Epithelial cell of proximal tubule (primary cell): ENCODE measurements at places on chromosomes 3 and 15.

GRCh38 chr15:34591306-34591705, 7.9 kb upstream of the GOLGA8B start:
- no peak for DNase-seq

DNA sequence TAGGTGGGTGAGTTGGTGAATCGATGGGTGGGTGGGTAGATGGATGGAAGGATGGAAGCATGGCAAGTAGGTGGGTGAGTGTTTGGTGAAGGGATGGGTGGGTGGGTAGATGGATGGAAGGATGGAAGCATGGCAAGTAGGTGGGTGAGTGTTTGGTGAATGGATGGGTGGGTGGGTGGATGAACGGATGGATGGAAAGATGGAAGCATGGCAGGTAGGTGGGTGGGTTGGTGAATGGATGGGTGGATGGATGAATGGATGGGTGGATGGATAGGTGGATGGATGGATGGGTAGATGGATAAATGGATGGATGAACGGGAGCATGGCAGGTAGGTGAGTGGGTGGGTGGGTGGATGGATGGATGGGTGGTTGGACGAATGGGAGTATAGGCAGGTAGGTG, 65.1 kb downstream of the SLC6A1 start:
- no peak for DNase-seq

DNA sequence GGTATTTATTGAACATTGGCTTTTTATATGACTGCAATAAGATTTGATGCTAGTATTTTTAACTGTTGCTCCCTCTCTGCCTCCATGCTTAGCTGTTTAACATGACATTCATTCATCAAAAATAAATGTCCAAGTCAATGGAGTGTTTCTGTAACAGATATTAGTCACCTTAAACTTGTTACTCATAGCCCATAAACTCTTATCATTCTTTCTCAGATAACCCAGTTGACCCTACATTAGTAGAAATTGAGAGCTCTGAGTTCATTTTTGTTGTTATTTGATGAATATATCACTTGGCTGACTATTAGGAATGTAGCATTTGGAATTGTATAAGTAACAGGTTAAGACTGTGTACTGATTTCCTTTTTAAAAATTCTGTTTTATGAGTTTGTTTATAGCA, 201.1 kb downstream of the UBE2E2 start:
- no peak for DNase-seq

- DNase-seq: no peak
Observed at GRCh38 chr3:17070161-17070959, 185.6 kb downstream of the PLCL2 start.

GRCh38 chr3:14118400-14119381, 6.0 kb downstream of the CHCHD4 start:
- DNase-seq: no peak

DNA sequence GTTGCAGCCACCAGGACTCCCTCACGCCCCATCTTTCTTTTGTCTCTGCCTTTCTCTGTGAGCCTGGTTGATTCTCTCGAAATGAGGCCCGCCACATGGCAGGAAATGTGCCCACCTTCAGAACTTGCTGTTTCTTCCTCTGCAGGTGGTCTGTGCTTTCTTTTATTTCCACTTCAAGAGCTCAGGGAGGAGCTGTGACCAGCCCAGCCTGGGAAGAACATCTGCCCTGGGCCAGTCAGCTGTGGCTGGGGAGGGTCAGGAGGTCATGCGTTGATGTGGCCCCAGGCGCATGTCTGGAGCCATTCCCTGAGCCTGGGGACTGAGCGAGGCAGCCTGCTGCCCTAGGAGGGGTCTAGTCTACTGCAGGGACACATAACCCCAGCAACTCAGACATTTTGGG, 8.0 kb downstream of the FBLN2 start:
- DNase-seq: no peak

DNA sequence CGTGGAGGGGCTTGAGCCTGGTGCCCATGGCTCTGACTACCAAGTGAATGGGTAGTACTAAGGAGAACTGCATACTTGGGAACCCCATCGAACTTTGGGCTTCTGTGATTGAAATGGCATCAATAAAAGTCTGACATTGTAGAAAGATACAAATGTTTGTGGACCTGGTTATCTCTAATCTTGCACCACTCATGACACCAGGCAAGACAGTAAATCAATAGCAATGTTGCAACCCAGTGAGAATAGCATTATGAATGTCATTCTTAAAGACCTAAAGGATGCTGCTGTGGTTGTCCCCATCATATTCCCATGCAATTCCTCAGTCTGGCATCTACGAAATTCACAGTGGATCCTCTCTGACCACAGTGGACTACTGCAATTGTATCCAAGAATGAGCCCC, 233.6 kb upstream of the LYSMD4 start:
- no peak for DNase-seq

DNA sequence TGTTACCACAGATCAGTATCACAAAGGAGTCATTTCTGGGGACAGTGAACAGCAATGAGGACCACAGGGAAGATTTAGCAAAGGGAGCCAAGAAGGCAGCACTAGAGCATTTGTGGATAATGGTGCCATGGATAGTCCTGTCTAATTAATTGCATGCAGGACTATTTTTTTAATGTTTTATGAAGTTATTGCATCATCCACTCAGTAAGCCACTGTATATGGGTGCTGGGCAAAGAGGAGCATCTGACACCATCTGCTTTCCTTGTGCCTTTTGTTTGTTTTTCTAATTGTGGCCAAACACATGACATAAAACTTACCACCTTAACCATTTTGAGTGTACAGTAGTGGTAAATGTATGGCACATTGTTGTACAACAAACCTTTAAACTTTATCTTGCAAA, 301.1 kb upstream of the LRRFIP2 start:
- DNase-seq: no peak

DNA sequence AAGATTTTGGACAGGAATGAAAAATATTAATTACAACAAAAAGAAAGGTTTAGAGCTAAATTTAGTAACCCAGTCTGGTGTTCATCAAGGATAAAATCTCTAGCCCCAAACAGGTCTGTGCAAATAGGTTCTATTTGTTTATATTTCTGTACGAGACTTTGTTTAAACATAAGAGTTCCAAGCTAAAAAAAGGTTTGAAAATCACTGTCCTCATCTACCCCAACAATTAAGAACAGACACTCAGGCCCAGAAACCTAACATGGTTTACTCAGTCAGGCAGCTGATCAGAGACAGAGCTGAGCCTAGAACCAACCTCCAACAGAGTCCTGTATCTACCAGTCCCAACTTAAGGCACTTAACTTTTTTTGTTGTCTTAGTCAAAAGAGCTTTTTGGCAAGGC, 49.3 kb downstream of the SNX4 start:
- DNase-seq: no peak

DNA sequence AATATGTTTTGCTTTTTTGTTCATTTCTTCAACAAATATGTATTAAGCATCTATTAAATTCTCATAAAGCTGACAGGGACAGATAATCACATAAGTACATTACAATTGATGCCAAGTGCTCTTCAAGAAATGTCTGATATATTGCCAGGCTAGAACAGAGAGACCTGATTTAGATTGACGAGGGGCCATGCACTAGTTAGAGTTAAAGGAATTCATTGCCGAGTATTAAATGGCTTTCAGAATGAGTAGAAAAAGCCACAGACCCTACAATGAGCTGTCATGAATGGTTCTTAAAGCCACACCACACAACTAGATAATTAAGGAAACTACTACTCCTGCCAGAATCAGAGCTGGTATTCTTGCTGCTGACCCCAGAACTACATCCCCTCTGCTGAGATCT, 250.2 kb upstream of the MME start:
- DNase-seq: no peak

- DNase-seq: no peak
Observed at GRCh38 chr15:47395076-47395475, 322.2 kb upstream of the SEMA6D start.

DNA sequence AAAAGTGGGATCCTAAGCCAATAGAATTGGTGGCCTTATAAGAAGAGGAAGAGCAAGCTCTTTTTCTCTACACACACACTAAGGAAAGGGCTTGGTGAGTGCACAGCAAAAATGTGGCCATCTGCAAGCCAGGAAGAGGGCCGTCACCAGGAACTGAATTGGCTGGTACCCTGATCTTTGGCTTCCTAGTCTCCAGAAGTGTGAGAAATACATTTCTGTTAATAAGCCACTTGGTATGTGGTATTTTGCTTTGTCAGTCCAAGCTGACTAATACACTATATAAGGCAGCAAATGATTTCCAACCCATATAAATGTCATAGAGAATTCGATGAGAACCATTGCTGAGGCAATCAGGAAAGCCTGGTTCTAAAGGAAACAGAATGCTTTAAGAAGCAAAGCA, 816.3 kb upstream of the SEMA6D start:
- DNase-seq: no peak

DNA sequence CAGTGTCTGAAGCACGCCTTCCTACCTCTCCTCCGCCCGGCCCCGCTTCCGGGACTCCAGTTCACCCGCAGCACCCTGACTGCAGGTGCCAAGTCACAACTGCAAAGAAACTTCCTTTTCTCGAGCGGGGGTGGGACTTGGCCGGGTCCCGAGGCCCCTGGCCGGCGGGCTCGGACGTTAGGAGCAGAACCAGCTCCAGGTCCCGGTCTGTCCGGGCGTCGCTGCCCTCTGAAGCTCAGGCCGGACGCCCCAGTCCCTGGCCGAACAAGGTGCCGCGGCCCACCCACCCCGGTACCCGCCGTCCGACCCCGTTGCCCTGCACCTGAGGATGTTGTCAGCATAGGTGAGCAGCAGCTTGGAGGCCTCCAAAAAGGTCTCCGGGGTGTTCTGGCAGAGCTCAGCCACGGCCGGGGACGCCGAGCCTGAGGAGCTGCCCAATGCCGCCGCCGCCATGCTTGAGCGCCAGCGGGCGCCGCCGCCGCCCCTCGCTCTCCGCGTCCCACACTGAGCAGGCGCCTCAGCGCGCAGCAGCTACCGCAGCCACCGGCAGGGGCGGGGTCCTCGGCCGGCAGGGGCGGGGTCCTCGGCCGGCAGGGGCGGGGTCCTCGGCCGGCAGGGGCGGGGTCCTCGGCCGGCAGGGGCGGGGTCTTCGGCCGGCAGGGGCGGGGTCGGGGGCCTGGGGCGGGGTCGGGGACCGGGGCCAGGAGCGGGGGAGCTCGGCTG, at the start of gene NGLY1:
NGLY1 (minus strand) TSS at position 506 of the 723 bp plus-strand sequence; CDS start at position 453, 53 bp downstream.
- DNase-seq: no peak

DNA sequence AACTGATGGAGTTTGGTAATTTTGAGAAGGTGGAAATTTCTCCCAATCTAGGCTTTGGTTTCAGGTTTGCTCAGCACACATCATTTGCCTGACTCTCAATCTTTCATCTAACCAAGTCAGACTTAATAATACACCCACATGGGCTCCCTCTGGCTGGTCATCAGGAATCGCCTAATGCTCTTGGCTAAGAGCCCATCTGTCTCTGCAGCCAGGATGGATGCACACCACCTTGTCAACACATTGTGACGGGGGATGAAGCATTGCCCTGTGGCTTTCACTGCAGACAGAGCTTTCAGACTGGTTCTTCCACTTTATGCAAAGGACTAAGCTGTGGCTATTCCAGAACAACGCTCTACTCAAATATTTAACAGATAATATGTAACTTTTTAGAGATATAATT, 3.0 kb upstream of the HDGFL3 start:
- DNase-seq: no peak

GRCh38 chr15:26864664-26865191, 2.1 kb upstream of the GABRA5 start:
- DNase-seq: peak; percentile 10

- DNase-seq: no peak
Observed at GRCh38 chr3:105880681-105881290, 12.0 kb upstream of the CBLB start.

DNA sequence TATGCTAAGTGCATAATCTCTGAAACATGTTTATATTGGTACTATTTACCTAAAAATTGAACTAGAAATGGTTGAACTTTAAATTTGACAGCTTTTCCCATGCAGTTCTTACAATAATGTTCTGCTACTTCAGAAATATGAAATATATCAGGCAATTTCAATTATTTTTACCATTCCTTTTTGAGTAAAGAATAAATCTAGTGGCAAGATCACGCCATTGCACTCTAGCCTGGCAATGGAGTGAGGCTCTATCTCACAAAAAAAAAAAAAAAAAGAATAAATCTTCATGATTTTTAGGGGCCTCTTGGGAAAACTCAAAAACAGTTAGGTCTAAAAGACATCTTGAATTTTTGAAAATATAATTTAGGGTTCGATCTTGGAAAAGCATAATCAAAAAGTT, 10.6 kb upstream of the DNAAF4 start:
- DNase-seq: no peak

GRCh38 chr3:188171682-188172467, 17.9 kb downstream of the LPP start:
- DNase-seq: no peak

DNA sequence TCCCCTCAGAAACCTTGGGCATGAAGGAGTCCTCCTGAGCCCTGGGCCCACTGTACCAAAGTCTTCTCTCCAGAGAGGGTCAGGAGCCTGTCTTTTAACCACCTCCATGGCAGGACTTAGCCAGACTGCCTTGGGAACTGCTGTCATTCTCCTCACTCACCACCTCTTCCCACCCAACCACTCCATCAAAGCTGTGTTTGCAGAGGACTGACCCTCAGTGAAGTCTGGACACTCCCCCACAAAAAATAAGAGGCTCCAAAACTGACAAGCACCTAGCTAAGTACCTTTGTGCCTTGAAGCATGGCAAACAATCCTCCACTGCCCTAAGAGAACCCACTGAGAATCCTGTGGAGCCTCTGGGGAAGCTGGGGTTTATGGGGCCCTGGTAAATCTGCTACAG, 2.3 kb upstream of the SCAP start:
- DNase-seq: no peak

DNA sequence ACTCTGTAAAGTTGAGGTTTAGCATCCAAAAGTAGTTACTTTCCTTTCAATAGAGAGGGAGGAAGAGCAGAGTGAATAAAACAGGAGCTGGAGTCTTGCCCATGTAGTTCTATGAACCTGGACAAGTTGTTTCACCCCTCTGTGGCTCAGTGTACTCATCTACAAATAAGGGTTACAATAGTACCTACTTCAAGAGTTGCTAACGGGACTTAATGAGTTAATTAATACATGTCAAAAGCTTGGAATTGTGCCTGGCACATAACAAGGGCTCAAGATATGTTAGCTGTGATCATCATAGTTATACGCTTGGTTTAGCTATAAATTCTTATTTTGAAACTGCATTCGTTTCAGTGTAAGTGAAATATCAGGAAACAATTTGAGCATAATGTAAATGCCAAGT, 388.5 kb upstream of the THBS1 start:
- no peak for DNase-seq

- DNase-seq: no peak
Observed at GRCh38 chr3:52399131-52399530, 45.8 kb downstream of the SEMA3G start.
